Activated CD4-positive, alpha-beta T cell treated with anti-CD3 and anti-CD28 coated beads for 1 hour (primary cell): ENCODE measurements at places on chromosomes 2 and 18.

GRCh38 chr2:16063955-16064633, 123.7 kb downstream of the MYCN start:
- DNase-seq: no peak

DNA sequence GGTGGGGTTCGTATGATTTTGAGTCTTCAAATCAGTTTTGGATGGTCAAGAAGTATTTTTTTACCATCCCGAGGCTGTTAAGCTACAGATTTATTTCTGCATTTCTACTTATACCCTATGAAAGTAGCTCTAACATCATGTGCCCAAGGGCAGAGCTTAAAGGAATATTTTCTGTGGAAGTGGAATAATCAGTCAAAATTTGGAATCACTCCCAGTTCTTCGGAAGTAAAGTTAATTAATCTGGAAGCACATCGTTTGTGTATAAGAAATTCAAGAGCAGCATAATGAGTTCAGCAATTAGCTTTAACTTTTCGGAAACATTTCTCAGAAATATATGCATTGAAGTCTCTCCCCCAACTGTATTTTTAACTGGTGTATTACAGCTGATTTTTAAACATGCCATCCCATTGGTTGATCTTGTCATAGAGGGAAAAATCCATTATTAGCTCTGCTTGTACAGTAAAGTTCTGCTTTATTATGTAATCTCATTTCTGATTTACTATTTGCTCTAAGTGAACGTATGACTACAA, 510.1 kb downstream of the DCC start:
- DNase-seq: no peak

- no peak for DNase-seq
These were observed 122.4 kb downstream of the GRB14 start for GRCh38 chr2:164498836-164499235.

GRCh38 chr2:71581026-71581425, 127.7 kb downstream of the DYSF start:
- DNase-seq: no peak

DNA sequence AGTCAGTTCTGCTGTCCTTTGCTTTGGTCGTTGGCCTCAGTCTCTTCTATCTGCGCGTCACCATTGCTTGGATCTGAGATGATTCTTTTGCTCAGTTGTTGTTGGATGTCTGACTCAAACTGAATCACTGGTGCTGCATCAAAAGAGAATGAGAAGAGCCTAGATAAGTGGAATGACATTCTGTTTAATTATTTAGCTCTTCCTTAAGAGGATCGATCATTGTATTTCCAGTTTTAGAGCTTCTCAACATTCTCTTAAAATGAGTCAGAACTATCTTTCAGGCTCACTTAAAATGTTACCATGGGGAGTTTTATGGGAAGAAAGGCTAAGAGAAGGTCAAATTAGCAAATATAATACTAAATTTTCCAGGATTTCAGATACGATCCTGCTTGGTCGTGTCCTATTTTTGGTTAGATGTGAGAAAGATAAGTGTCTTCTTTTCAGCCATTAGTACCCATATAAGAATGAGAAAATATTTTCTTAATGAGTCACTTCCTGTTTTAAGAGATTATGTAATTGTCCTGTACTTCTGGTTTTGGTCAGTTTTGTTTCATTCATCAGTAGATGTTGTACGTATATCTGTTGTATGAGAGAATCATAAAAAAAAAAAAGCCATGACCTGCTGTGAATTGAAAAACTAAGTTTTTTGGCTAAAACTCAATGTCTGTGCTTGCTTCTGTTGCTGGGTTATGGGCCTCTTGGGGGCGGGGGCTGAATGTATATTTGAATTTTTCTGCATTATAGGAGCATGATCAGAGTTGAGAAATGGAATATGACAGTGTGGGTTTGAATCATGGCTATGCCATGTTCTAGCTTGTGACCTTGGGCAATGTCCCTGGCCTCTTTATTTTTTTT, 31.6 kb upstream of the CASP10 start:
- DNase-seq: no peak

DNA sequence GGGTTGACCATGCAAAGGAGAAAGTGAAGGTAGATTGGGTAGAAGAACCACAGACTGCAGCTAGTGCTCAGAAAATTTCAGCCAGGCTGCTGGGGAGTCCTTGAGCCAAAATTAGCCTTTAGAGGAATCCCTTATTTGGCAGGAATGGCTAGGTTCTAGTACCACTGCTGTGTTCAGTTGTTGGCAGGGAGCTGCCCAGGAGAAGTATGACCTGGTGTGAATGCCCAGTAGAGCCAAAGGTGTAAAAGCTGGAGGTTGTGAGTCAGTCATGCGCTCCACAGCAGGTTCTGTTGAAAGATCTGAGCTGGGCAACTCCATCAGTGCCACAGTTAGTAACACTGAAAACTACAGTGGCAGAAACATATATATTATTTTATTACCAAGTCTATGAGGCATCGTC, 36.4 kb upstream of the TBR1 start:
- DNase-seq: no peak

GRCh38 chr18:76528477-76529432, 33.7 kb upstream of the ZNF516 start:
- no peak for DNase-seq

DNA sequence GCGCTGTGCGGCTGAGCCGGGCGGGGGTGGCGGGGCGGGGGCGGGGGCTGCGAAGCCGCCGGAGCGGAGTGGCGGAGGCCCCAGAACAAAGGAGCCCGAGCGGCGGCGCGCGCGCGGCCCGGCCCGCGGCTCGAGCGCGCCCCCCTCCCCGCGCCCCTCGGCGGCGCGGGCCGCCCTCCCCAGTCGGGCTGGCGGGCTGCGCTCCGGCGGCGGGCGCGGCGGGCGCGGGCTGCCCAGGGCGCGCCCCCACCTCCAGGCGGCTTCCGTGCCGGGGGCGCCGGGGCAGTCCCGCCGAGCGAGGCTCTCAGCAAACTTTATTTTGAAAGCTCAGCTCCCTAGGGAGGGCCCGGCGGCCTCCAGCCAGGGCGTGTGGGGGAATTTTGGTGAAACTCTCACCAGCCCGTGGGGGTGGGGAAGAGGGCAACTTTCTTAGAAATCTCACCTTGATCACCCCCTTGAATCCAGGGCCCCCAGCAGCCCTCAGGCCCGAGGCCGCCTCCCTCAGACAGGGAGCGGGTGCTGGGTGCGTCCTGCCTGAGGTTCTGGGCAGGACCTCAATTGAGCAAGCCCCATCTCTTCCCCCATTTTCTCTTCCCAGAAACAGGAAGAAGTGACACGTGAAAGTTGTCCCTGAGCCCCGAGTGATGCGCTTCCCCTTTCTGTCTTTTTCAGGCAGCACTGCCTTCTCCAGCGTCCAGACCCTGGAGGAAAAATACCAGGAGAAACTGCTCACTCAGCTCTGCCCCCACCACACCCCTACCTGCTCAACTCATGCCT, 786 bp downstream of the TET3 start:
- no peak for DNase-seq

GRCh38 chr18:11849841-11850634, 1.2 kb upstream of the CHMP1B start:
- DNase-seq: peak; percentile 41

GRCh38 chr2:29281086-29281915, 166.1 kb downstream of the CLIP4 start:
- DNase-seq: no peak

GRCh38 chr2:71526975-71527374, 73.6 kb downstream of the DYSF start:
- DNase-seq: no peak

- DNase-seq: no peak
These were observed 548.5 kb downstream of the SLC4A3 start for GRCh38 chr2:220175967-220176366.

DNA sequence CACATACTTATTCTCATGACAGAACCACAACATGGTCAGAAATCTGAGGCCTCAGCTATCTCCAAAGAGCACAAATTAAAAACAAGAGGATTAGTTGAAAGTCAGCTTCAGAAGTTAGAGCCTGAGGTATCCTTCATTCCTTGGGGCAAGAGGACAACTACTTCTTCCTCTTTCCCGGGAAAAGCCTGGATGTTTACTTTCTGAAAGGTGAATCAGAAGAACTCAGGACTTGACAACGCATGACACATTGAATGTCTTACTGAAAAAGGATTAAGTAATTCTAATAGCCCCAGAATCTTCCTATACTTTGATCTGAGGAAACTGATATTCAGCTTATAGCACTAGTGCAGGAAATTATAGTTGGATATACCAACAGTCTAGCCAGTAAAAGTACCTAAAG, 573.2 kb downstream of the METTL4 start:
- no peak for DNase-seq

GRCh38 chr2:25105336-25106085, 62.9 kb downstream of the POMC start:
- DNase-seq: no peak

DNA sequence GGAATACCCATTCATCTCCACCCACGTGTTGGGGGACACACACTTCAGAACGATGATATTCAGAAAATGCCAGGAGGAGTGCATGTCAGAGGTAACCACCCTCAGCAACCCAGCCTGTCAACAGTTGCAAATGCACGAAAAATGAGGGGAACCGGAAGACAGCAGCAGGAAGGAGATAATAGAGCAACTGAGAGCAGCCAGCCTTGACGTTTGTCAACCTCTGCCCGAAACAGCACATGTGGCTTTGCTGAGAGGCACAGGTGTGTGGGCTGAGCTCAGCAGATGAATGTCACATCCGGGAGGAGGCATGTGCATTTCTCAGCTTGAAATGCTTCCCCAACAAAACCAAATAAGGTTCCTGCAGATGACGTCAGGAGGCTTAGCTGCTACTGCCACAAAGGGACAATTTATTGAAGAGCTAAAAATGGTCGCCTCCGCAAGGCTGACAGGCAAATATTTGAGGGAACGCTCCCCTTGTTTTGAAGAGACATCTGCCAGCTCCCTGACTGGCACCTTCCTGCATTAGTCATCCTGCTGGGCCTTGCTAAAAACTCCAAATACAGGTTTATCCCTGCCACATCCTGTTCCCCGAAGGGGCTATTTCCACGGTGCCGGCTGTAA, 419.0 kb downstream of the NBAS start:
- DNase-seq: peak; percentile 43

DNA sequence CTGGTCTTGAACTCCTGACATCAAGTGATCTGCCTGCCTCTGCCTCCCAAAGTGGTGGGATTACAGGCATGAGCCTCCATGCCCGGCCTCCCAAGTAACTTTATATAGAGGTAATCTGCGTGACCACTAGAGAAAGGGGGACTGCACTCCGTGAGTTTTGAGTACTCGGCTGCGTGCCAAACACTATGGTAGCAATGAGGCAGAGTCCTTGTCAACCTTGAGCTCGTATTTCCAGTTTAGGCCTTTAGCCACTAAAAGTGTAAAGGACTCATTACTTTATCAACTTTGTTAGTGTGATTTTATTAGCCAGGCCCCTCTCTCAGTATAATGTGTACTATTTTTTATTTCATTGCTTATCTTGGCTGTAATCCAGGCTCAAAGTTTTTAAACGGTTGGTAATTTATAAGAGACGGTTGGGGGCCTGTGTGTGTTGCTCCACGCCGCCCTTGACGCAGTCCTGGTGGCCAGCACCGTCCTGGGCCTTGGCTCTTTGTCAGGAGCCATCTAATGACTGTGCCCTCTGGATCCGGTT, 56.2 kb downstream of the ZCCHC2 start:
- no peak for DNase-seq

DNA sequence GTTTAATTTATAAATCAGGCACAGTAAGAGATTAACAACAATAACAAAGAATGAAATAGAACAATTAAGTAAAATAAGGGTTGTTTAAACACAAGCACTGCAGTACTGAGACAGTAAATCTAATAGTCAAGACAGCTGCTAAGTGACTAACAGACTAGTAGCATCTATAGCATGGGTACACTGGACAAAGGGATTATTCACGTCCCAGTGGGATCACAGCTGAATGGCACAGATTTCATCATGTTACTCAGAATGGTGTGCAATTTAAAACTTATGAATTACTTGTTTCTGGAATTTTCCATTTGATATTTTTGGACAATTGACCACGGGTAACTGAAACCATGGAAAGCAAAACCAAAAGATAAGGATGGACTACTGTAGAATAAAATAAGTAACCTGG, 161.9 kb upstream of the DAPL1 start:
- DNase-seq: no peak

DNA sequence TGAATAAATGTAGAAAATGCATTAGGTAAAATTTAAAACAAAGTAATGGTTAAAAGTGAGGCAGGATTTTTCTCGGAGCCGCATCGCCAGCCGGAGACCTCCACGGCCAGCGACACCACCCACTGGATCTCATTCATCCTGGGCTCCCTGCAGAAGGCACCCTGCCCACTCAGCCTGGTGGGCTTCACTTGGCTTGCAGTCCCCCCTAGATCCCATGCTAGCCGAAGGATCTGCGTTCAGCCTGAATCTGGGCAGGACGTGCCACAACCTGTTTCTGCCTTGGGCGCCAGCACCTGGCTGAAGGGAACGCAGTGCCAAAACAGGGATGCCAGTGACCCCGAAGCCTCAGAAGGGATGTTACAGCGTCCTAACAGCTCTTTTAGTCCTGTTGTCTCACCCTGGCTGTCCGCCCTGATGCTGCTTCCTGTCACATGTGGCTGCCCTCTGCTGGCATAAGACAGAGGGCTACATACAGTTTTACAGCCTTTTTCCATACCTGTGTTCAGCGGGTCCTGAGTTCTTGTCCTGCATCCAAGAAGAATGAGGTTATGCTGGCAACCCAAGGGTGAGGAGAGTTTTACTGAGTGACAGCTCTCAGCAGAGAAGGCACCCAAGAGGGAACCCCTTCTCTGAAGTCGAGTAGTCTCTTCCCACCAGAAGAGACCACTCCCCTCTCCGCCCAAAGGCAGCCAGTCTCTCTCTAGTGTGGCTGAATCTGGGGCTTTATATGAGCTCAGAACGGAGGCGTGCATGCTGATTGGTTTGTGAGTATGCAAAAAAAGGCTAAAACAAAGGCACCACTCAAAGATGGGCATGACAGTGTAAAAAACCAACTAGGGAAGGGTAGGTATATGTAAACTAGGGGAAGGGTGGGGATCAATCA, 173.1 kb upstream of the GYPC start:
- no peak for DNase-seq

- no peak for DNase-seq
These were observed 683 bp downstream of the GBX2 start for GRCh38 chr2:236167297-236168109.

GRCh38 chr2:121529439-121530211, 1.1 kb upstream of the RNU4ATAC start:
- DNase-seq: no peak
